ENCODE measurements at places on chromosomes 1 and 21.

DNA sequence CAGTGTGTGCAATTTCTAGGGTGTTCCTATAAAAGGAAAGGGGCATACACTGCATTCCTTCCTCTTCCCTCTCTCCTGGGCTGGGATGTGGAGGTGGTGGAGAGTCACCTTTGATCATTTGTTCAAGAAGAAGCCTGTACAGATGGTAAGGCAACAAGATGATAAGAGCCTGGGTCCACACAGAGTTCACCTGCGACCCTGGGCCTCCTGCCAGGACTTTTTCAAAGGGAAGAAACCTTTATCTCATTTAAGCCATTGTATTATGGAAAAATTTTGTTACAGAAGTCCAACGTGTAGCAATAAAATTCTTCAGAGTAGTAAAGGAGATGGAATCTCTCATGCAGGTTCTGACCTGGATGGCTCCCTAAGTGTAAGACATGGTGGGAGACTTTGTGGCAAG is 189.1 kb downstream of the MIS18A start:
- no peak for DNase-seq

DNA sequence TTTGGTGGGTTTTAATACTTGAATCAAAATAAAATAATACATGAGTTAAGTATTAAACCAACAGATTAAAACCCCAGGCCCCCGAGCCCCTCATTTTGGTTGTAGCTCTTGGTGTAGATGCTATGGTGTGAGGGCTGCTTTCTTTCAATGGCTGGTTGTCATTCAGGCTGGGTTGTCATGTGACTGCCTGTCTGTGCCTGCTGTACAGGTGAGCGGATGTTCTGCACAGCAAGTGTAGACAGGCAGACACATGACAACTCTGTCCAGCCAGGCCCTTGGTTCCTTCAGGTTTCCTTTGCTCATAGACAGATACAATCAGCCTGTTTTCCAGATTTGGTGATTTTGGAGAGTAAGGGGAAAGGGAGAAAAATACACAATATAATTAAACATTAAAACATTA is 281.9 kb upstream of the C1orf105 start:
- no peak for DNase-seq

GRCh38 chr1:74522148-74522547 is 9.7 kb upstream of the LRRC53 start:
- DNase-seq = no peak

DNA sequence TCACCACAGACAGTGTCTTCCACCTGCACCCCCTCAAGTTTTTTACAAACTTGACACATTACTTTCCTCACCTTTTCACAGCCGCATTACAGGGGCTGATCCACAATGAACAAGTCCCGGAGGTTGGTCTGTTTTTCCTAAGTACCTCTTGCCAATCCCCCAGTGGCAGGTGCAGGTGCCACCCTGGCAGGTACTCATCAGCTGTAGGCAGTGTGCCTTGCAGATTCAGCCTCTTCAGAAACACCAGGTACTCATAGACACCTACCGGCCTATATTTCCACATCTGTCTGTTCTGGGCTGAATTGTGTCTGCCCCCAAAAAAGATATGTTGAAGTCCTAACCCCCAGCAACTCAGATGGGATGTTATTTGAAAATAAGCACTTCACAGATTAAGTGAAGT is 81.4 kb upstream of the CNIH3 start:
- DNase-seq = no peak

DNA sequence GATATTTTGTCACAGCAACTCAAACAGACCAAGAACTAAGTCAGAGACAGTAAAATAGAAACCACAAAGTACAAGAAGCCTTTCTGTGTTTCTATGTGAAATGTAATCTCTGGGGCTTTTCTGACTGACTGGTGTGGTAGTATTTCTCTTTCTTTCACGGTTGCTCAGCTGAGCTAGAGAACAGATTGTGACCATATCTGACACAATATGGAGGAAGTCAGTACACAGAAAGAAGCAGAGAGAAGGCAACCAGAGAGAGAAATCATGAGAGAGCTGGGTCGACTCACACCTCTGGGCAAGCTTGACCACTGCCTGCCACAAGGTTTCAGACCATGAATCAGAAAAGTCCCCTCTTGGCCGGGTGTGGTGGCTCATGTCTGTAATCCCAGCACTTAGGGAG is 208.9 kb upstream of the GREM2 start:
- no peak for DNase-seq
